ENCODE measurements at places on chromosomes 4 and X. TPM values are rescaled to one million over a fixed set of nuclear protein-coding genes. Genes with fewer than 3 reads are reported as not detected.

DNA sequence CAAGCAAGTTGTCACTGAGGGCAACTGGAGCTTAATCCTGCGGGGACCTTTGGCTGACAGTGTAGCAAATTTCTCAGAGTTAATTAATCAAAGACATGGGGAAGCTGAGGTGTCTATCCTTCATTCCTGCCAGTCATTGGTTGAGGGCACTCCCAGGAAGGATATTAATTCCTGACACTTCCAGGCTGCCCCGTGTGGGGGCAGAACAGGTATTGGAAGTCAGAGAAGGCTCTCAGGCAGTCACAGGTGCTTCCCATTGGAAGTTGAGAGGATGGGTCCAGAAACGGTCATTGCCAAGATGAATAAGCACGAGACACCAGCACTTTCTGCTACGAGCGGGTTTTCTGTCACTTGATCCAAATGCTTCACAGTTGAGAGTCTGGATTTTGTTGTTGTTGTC, 29.1 kb upstream of the CD38 start:
- DNase-seq, result no peak

GRCh38 chrX:18929775-18930174, 54.1 kb downstream of the PHKA2 start:
- DNase-seq, result no peak

GRCh38 chr4:48804584-48805301, 24.7 kb upstream of the FRYL start:
- DNase-seq, result no peak

DNA sequence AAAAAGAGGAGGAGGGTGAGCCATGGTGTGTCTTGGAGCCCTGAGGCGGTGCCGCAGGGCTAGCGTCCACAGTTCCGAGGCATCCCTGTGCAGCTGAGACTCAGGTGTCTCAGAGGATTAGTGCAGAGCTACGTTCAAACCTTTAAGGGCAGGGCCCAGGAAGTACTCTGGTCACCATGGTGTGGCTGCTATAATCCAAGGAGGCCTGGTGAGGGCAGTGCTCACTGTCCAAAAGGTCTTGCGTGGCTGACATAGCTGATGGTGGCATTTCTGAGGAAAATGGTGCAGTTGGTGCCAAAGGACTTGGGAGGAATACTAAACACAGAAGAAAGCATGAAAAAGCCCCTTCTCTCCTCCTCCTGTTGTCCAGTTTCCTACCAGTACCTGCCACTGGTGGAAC, 146.9 kb downstream of the DCHS2 start:
- no peak for DNase-seq

ADGRG4 gene
- 0.25 TPM for total RNA-seq

- no peak for DNase-seq
Observed at GRCh38 chr4:2250357-2251072, 8.6 kb upstream of the HAUS3 start.

DNA sequence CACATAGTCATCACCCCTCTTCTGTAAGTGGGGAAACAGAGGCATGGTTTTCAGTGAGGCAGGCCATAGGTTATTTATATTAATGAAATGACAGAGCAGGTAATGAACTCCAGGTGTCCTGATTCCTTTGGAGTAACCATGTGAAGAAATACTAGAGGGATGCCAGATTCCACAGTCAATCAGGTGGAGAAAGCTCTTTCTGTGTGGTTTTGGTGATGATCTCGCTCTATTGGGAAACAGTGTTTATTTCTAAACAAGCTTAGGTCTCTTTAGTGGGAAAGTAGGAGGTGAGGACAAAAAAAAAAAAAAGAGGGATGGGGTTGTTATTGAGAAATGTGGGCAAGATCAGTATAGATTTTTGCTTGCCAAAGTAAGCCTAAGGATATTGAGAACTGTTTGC, 12.2 kb downstream of the DOCK11 start:
- peak; percentile 32 for DNase-seq

GRCh38 chr4:113288257-113288656, 238.8 kb downstream of the ANK2 start:
- no peak for DNase-seq

CPEB2 gene
- total RNA-seq, result 8.1 TPM

- DNase-seq, result peak; percentile 20
Observed at GRCh38 chr4:46886711-46887110, 22.3 kb downstream of the COX7B2 start.

- no peak for DNase-seq
Observed at GRCh38 chr4:176540814-176541213, 221.0 kb downstream of the SPCS3 start.

- DNase-seq, result no peak
Observed at GRCh38 chrX:133189195-133189594, 29.0 kb downstream of the TFDP3 start.

DIPK2B gene
- not detected for total RNA-seq

DNA sequence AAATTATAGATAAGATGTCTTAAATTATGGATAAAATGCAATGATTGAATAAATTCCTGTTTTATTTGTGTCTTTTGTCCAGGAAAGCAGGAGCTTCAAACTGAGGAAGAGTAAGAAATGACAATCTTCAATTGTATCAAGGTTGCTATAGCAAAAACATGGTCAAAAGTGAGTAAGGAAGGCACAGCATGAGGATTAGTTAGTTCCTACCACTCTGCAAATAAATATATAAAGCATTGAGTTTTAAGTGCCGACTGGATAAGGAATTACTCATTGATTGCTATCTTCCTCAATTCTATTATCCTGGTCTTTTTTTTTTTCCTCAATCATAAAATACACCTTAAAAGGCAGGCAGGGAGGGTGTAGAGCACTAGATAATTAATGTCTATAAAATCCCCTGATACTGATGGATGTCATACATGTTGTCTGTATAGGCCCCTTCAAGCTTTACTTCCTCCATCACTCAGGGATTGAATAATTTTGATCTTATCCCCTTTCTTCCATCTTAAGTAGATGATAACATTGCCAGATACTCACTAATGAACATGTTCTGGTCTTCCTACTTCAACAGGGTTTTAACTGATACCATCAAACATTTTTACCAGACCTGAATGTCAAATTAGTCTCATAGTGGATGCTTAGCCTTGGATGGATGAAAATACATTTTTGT, 86.6 kb downstream of the MID1 start:
- peak; percentile 32 for DNase-seq

CDS1 gene
- not detected for total RNA-seq

DNA sequence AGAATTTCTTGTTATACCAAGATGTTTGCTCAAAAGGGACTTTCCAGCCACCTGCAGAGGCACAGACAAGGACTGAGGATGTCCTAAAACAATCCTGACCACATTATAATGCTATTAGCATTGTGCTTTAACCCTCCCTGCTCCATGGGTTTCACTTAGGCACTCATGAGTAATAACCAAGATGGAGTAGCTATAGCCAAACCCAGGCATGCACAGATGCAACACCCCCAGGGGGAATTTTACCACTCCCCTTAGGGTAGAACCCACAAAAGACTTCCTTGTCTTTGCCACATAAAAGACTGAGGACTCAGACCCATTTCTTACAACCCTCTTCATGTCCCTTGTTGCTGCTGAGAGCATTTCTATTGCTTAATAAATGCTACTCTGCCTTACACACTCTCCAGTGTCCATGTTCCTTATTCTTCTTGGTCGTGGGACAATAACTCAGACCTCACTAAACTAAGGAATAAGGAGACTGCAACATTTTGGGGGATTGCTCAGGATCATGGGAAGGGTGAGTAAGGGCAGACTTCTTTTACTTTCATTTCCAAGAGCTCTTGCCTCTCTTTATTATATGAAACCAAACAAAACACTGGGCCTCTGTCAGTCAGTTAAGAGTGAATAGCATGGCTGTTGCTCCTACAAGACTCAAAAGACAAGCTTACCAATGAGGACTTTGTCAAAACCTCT, 103.5 kb downstream of the TECRL start:
- no peak for DNase-seq

DNA sequence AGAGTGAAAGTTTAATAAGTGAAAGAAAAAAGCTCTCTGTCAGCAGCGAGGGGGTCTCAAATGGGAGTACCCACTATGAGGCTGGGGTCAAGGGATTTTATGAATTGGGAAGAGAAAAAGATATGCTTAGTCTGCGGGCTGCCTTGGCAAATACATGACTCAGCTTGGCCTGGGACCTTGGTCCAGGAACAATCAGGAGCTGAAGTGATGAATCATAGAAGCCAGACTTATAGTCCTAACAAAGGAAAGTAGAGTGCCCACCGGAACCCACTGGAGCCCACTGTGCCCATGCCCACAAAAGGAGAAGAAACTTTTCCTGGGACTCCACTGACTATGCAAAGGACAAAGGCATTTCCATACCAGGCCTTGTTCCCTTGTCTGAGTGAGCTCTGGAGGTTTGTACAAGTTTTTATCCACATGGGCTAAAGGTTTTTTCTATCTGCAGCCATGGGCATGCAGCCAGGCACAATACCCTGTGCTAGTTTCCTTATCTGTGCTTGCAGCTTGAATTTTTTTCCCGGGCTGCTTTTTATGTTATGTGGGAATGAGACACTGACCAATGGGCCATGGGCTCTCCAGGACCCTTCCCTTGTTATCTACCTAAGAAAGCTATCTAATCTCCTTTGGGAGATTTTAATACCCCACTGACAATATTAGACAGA, 201.7 kb downstream of the FAM133A start:
- DNase-seq, result no peak

DNA sequence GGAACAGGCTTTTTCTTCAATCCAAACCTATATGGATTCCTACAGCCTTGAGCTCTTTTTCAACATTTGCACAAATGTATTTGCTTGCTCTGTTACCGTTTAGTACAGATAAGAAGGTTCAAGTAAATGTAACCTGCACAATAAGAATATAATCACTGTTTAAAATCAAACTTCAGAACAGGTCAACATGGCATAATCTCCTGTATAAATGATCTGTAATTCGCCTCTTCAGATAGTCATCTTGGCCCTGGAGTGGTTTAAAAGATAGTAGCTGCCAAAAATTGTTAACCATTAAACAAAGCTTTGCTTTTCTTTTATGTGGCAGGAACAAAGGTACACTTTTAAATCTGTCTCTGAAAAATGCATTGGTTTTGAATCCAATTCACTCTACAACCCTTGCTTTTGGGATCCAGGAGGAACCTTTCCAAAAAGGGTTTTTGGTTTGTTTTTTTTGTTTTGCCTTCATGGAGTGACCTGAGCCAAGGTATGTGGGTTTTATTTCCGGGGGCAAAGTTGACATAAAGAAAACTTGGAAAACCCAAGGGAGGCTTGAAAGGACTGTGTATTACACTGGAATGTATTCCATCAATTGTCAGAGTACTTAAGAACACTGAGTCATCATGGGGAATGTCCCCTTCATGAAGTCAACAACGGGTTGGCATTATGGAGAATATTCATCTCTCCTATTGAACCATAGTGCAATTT, 210.4 kb upstream of the HCCS start:
- peak; percentile 51 for DNase-seq

- DNase-seq, result peak; percentile 38
Observed at GRCh38 chr4:101366331-101366730, 19.0 kb upstream of the PPP3CA start.

- DNase-seq, result no peak
Observed at GRCh38 chr4:151653548-151653918, 107.3 kb downstream of the GATB start.

DNA sequence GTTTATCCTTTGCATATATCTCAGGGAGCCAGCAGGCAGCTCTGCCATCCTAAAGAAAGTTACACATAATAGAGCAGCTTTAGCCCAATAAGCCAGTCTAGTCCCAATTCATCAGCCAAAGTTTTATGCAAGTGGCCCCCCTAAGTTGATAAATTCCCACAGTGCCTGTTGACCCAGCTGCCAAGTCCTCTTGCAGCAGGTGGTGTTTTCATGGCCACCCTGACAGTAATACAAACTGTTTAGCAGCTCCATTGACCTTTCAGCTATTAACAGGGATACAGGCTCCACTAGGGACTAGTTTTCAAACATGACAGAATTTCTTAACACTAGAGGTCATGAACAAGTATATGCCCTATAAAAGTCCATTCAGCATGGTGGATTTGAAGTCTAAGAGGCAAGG, 77.5 kb downstream of the HHIP start:
- no peak for DNase-seq

DNA sequence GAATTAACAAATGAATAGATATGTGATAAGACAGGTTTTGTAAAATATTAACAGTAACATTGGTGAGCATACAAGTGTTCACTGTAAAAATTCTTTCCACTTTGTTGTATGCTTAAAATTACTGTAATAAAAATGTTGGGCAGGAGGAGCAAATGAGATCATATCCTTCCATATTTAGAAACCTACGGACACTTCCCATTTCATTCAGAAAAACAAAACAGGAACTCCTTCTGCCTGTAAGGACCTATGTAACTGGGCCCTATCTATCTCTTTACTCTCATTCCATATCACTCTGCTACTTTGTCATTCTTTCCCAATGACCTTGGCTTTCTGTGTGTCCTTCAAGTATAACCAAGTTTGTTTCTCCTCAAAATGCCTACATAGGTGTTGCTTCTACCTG, 53.7 kb upstream of the SLC39A8 start:
- DNase-seq, result no peak

DNA sequence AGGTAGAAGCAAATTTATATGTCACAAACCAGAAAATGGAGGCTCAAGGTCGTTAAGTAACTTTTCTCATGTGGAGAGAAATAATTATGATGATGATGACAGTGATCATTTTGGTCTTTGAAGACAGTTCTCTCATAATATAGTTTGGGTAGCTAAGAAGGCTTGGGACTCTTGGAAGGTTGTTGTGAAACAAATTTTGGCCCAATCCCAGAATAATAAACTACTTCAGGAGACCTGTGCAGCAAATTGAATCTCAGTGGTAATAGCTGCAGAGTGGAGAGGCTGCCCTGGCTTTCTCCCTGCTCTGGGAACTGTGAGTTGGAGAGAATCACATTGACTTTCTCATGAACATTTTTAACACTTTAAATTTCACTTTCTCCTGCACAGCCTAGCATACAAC, 217.2 kb upstream of the BOD1L1 start:
- no peak for DNase-seq

PNMA6F gene
- not detected for total RNA-seq

DNA sequence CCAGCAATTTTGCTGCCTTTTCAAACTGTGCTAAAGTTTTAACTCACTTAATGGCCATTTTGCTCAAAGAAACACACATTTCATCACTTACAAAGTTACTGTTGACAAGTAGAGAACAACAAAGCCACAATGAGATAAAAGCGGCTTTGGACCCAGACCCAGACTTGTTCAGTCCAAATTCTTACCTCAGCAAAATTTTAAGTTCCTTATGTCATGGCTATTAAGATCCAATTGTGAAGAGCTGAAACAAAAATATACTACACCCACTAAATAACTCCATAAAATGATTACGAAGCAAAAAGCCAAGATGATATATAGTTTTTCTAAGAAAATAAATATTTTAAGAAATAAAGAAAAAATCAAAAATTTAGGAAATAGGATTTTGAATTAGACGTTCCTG, 137.0 kb upstream of the INPP4B start:
- DNase-seq, result no peak

TMEM131L gene
- 5.7 TPM for total RNA-seq

WDR17 gene
- total RNA-seq, result 0.22 TPM

- DNase-seq, result no peak
Observed at GRCh38 chr4:183926950-183927349, 21.8 kb downstream of the STOX2 start.

- DNase-seq, result no peak
Observed at GRCh38 chr4:726838-727237, 21.2 kb downstream of the PCGF3 start.

- DNase-seq, result no peak
Observed at GRCh38 chr4:48180234-48180633, 46.2 kb upstream of the TXK start.

- no peak for DNase-seq
Observed at GRCh38 chr4:123804196-123804721, 407.7 kb downstream of the SPRY1 start.

GRCh38 chrX:150769408-150769807, 76.2 kb downstream of the MTMR1 start:
- no peak for DNase-seq
